ENCODE measurements at places on chromosomes 2 and 18. TPM values are rescaled to one million over a fixed set of nuclear protein-coding genes. Genes with fewer than 3 reads are reported as not detected.

DNA sequence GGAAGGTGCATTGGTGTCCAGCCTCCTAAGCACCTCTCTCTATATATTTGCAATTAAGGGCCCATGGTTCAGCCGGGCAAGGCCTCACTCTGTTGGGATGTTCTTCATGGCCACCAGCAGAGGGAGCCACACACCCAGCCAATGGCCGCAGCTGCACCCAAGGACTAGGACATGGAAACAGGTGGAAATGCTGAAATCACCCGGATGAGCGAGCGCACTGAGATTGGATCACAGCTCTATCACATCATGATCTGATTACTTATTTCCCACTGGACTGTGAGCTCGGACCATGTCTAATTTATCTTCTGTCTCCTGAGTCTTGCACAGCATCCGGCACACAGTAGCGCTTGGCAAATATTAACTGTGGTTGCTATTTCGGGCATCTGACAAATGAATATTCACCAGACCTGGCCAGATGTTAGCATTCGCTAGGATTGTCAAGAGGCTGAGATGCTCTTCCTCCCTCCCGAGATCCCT, 31.2 kb downstream of the KIF3C start:
- no peaks in the 10 kb centered on the region for H3K27me3 ChIP-seq
- H3K36me3 ChIP-seq, result no peaks in the 10 kb centered on the region
- H3K4me3 ChIP-seq, result no peak overlapping the region
- no peaks in the 10 kb centered on the region for H3K4me1 ChIP-seq

- H3K4me3 ChIP-seq, result no peak overlapping the region
- H3K27ac ChIP-seq, result peak overlapping the region; percentile 42
- no peak for DNase-seq
Measured at GRCh38 chr2:36438449-36438977, 82.9 kb downstream of the CRIM1 start.

DNA sequence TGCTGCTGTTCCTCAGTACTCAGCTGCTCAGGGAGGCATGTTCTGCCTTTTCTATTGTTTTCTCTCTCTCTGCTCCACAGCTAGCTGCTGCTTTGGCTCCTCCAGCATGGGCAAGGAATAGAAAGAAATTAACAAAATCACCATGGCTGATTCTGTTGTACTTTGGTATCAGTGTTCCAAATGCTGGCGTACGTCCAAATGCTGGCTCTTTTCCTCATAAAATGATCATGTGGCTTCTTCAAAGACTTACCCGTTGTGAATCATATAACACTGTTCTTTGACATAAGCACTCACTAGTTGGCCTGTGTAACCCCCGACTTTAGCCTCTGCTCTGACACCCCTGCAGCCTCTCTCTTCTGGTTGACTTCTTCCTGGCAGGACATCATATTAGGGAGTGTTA, 547.6 kb downstream of the CPS1 start:
- H3K27ac ChIP-seq, result no peak overlapping the region
- H3K4me3 ChIP-seq, result no peak overlapping the region
- H3K4me1 ChIP-seq, result no peaks in the 10 kb centered on the region
- no peak for DNase-seq
- no peaks in the 10 kb centered on the region for H3K27me3 ChIP-seq
- no peaks in the 10 kb centered on the region for H3K36me3 ChIP-seq

- H3K4me3 ChIP-seq, result no peak overlapping the region
- H3K36me3 ChIP-seq, result no peaks in the 10 kb centered on the region
- no peaks in the 10 kb centered on the region for H3K4me1 ChIP-seq
- no peaks in the 10 kb centered on the region for H3K27me3 ChIP-seq
Measured at GRCh38 chr2:228131833-228132232, 49.7 kb downstream of the SPHKAP start.

- peaks cover 8% of the 10 kb centered on the region for H3K4me1 ChIP-seq
- no peaks in the 10 kb centered on the region for H3K36me3 ChIP-seq
- H3K27ac ChIP-seq, result no peak overlapping the region
Measured at GRCh38 chr2:23491591-23492336, 106.8 kb downstream of the KLHL29 start.

DNA sequence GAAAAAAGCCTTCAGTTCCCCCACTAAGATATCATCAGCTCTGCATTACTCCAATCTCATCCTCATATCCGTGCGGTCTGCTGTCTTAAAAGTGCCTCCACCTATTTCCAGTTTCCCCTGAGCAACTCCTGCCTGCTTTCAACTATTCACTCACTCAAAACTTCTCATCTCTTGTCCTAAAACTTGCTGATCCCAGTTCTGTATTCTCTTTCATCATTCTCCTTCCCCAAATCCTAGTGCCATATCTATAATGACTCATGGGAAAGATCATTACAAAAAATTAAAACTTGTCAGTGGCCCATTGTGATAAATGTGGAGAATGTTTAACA, 20.0 kb downstream of the ACVR1 start:
- no peaks in the 10 kb centered on the region for H3K27me3 ChIP-seq
- no peak overlapping the region for H3K4me3 ChIP-seq
- DNase-seq, result no peak
- no peak overlapping the region for H3K27ac ChIP-seq

- H3K4me1 ChIP-seq, result no peaks in the 10 kb centered on the region
- H3K4me3 ChIP-seq, result no peak overlapping the region
- H3K27me3 ChIP-seq, result no peaks in the 10 kb centered on the region
- no peak overlapping the region for H3K27ac ChIP-seq
- no peaks in the 10 kb centered on the region for H3K36me3 ChIP-seq
Measured at GRCh38 chr2:222355860-222356259, 57.1 kb upstream of the PAX3 start.

The NT5DC4 gene
- total RNA-seq, result not detected

The HAT1 gene
- total RNA-seq, result 30.6 TPM
